H7 (cell line): ENCODE measurements at places on chromosomes 2 and 18.

DNA sequence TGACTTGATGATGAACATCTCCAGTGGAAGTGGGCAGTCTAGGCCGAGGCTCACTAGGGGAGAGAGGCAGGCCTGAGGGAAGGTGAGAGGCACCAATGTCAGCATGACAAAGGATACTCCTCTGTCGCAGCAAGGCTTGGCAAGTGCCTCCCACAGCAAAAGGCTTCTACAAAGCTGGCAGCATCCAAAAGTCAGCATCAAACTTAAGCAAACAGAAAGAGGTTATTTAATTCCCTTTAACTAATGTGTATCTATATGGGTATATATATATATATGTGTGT is 41.6 kb downstream of the NIFK start:
- no peak for DNase-seq

DNA sequence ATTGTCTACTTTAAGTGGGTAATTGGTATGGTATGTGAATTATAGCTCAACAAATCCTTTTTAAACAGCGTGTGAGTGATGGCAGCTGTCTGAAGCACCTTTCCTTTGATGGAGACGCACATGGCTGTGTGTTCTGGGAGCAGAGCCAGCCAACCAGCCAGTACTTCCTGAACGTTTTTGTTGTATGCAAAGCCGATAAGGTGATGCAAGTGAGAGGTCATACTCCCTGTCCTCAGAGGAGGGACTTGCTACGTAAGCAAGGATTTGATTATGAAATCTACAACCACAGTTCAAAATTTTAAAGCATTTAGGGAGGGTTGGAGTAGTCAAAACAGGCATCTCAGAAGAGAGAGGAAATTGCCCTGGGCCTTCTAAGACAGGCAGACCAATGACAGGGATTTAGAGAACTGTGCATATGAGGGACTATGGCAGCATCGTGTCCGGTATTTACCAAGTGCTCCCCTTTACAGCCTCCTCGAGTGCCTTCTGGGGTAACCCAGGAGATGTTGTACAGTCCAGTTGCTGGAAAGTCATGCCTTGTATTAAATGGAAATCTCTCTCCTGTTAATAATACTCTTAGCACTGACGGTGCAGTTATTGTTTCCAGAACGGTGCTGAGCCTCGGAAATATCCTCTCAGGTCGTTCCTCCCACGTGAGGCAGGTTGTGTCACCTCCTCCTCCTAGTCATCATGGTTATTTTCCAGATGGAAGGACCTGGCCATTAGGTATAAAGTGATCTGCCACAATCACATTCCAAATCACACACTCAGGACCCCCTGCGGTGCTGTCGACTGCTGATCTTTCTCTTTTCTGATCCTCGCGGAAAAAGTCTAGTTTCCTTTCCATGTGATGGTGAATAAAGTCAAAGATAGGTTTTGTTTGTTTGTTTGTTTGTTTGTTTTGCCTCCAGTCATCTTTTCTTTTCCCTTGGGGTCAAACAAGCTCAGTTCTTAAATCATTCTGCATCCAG is 28.4 kb downstream of the ARHGEF4 start:
- DNase-seq = peak; percentile 57

DNA sequence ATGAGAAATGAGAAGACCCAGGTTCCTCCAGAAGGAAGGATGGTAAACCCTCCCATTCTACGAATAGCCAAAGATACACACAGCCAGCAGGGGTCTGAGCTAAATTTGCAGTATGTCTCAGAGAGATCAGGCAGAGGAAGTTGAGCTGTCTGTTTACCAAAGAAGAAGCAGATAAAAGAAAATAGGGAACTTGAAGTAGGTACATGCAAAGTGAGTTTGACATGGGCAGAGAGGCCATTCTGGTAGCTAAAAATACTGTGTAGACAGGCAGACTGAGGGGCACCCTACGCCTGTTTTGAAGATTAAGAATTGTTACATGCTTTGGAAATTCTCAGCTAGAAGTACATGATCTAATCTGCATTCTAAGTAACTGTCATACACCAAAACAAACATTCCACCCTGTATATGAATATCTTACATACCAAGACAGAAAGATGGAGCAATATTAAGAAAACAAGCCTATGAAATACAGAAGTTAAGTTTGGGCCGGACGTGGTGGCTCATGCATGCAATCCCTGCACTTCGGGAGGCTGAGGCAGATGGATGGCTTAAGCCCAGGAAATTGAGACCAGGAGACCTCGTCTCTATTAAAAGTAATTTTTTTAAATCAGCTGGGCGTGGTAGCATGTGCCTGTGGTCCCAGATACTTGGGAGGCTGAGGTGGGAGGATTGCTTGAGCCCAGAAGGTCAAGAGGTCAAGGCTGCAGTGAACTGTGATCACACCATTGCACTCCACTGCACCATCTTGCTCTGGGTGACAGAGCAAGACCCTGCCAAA is 157.9 kb downstream of the ANKRD44 start:
- no peak for DNase-seq

DNA sequence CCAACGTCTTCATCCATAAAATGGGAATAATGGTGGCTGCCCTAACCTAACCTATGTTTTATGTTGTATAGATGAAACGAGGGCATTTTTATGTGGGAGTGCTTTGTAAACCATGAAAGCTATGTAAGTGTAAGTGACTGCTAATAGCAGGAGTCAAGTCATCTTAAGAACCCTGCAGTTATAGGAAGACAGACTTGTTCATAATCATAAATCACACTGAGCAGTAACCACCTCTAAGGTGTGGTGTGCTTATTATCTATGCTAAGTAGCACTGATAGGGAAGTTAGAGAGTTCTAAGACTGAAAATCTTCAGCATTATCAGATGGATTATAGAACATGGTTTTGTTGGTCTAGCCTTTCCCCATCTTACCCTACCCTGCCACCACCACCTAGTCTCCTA is 24.2 kb upstream of the NRP2 start:
- DNase-seq = no peak

- DNase-seq = no peak
Observed at GRCh38 chr2:231429901-231430300, 34.4 kb downstream of the NCL start.

GRCh38 chr2:172449911-172450550 is 22.6 kb downstream of the ITGA6 start:
- DNase-seq = no peak

DNA sequence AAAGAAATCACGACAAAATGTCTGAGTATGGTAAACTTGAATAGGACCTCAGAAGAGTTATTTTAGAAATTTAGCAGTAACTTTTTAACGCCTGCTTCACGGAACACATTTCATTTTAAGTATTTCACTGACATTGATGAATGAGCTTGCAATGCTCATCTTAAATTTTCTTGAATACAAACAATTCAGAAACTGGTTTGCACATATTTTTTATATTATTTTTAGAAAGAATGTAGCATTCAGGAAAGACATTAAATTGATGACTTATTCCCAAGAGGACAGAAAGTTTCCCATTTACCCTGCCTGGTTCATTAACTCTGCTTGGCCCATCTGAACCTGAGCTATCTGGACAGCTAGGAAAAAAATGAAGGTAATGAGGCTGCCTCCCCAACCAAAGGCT is 89.3 kb downstream of the MBD2 start:
- DNase-seq = no peak

DNA sequence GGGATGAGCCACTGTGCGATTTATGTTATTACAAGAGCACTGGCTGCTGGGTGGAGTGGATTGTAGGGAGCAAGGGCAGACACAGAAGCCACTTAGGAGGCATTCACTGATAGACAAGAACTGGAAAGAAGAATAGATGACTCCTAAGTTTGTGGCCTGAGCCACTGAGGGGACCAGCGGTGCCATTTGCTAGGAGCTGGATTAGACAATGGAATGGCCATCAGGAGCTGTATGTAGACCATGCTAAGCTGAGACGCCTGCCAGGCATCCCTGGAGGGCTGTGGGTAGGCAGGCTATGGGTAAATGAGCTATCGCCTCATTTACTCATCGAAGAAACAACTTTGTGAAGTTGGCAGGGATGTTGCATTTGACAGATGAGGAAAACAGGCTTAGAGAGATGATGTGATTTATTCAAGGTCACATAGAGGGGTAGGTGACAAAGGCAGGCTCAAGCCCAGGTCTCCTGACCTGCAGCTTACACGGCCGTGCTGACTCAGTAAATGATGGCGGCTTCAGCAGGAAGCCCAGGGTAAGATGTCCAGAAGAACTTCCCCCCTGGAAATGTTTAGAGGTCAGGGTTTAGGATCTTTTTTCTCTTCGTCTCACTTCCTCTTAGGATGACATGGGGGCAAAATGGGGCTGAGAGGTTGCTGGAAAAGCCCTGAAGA is 2.8 kb downstream of the MFSD2B start:
- no peak for DNase-seq

DNA sequence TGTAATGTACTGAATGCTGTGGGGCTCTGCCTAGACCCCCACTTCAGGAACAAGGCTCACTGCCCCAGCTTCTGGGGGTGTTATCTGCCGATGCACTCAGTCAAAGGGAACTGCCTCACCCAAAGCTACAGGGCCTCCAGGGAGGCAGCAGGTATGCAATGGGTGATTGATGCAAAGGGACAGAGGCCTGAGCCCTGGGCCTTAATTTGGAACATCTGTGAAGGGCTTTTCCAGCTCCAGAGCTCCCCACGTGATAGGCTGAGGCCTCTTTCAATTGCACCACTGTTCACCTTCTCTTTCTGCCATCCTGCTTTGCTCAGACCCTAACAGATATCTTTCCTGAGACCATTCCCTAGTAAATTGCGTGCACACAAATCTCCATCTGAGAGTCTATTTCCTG is 131.0 kb downstream of the ATL2 start:
- no peak for DNase-seq

GRCh38 chr2:182186132-182186735 is 200.6 kb downstream of the PPP1R1C start:
- DNase-seq = no peak

DNA sequence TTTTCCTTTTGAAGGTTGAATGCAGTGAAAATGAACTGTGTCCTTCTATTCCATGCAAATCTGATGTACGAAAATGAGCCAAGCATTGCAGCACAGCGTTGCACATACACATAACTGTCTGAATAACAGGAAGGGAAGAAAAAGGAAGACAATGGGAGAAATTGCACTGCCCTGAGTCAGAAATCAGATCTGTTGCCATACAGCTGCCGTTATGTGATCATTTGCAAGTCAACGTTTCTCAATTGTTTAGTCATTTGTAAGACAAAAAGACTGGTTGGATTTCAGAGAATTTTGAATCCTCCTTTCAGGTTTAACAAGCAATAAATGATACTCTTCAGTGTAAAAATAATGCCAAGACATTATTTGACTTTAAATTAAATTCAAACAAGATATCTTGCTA is 284.1 kb downstream of the DSEL start:
- DNase-seq = no peak

GRCh38 chr2:85785027-85785822 is 31.4 kb downstream of the ATOH8 start:
- DNase-seq = peak; percentile 72

DNA sequence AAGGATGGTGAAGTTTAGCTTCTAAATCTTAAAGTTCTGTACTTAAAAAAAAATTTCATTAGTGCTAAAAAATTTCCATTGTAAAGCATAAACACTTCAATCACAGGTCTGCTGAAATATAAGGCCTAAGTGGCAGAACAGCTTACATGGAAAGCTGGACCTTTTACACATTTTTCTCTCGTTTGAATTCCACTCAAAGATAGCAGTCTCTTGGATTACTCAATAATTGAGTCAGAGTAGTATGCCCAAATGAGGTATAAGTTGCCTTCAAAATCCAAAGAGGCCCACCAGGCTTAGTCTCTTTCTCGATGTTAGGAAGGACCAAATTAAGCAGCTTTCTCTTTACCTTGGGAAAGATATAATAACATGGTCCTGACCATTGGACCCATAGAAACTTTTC is 220.4 kb upstream of the CWC22 start:
- DNase-seq = no peak
